B cell (primary cell): ENCODE measurements at places on chromosomes 16 and 17.

- DNase-seq = no peak
Observed at GRCh38 chr17:82560252-82560642, 40.7 kb downstream of the FOXK2 start.

DNA sequence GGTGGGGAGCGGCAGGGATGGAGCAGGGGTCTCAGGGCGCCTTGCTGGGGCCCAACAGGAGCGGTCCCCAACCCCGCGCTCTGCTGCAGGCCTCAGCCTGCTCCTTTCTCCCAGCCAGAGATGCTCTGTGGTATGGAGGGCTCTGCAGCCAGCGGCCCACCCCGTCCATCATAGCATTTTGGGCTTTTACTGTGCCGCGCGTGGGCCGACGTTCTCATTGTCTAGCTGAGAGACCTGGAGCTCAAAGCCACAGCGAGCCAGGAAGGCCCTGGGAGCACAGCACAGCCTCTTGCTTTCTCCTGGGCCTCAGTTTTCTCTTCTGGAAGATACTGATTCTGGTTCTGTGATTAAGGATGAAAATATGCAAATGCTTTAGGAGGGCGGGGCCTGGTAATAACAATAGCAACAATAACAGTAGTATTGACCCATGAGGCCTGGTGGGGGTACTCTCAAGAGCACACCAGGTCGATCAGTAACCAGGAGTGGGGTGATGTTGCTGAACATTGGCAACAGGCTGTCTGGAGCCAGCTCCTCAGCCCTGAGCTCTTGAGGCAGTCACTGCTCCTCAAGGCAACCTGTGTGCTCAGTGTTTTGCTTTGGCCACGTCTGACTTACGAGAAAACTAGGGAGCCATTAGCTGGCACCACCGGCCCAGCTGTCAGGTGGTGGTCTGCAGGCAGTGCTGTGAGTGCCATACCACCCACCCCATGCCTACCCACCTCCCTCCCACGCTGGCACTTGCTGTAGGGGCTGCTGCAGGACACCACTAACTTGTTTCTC is 1.1 kb upstream of the RASD1 start:
- no peak for DNase-seq

GRCh38 chr16:59259074-59259949 is 525.2 kb upstream of the GOT2 start:
- no peak for DNase-seq

GRCh38 chr17:21165922-21166594 is 39.3 kb downstream of the DHRS7B start:
- DNase-seq = no peak

DNA sequence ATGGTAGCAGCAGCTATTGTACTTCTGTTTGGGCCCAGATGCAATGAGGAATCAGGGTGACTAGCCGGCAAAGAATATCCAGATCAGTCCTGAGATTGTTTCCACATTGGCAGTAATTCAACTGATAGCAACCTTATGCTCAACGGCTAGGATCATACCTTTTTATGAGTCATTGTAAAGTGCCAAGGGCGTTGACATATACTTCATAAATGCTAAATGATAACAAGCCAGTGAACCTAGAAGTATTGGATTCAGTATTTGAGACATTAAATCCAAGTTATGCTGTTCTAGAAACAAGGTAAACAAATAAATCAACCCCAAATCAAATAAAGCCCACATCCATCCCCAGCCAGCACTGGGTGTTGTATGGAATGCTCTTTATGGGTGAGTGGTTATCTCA is 207.1 kb upstream of the ZFHX3 start:
- no peak for DNase-seq

GRCh38 chr16:81582655-81583441 is 138.2 kb downstream of the CMIP start:
- DNase-seq = no peak

DNA sequence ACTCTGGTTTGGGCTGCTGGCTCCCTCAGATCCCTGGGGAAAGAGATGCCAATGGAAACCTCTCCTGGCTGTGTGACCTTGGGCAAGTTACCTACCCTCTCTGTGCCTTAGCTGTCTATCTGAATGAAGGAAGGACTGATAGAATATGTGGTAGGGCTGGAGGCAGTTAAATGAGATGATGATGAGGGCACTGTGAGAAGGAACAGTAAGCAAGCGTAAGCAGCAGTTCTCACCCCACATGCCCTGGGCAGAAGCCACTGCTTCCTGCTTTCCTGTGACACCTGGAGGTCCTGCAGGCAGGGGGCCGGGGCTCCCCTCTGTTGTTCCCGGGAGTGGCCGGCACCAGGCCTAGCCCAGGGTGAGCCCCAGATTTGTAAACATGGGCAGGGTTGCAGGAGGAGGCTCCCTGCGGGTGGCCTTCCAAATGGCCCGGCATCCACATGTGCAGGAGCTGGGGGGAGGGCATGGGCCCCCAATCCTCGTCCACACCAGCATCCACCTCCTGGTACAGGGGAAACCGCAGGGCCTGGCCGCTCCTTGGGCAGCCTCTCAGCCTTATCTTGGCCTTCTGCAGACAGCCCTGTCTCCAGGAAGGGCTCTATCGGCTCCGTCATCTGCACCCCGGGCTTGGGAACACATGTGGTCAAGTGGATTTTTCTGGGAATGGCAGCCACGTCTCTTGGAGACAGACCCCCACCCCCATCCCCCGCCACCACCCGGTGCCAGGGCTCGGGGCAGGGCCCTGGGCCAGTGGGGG is 235.6 kb upstream of the GSE1 start:
- DNase-seq = no peak

- DNase-seq = no peak
Observed at GRCh38 chr16:89313583-89313982, 96.1 kb downstream of the ZNF778 start.
